CD14-positive monocyte (primary cell): ENCODE measurements at places on chromosomes 3 and 15.
A peak's percentile ranks its signal among the peaks of the same experiment; 100 is the strongest.

GRCh38 chr15:60831540-60831939, 352.6 kb upstream of the ICE2 start:
- no peak for DNase-seq

- peak; percentile 32 for DNase-seq
Measured at GRCh38 chr3:88180398-88180999, 30.7 kb downstream of the C3orf38 start.

DNA sequence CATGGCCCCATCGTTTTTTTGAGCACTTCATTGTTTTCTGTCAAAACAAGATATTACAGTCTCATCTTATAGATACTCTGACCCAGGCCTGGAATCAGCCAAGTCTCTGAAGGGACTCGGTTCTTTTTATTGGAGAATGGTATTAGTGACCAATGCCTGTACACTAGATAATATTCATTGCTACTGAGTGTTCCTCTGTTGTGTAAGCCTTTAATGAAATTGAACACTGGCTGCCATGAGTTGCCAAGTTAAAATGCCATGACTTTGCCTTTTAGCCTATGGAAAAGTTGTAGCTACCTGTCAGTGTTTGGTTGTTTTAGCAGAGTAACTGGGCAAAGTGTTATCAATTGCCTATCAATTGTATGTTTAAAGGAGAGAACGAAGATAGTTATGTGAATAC, 134.0 kb downstream of the AKAP13 start:
- no peak for DNase-seq

DNA sequence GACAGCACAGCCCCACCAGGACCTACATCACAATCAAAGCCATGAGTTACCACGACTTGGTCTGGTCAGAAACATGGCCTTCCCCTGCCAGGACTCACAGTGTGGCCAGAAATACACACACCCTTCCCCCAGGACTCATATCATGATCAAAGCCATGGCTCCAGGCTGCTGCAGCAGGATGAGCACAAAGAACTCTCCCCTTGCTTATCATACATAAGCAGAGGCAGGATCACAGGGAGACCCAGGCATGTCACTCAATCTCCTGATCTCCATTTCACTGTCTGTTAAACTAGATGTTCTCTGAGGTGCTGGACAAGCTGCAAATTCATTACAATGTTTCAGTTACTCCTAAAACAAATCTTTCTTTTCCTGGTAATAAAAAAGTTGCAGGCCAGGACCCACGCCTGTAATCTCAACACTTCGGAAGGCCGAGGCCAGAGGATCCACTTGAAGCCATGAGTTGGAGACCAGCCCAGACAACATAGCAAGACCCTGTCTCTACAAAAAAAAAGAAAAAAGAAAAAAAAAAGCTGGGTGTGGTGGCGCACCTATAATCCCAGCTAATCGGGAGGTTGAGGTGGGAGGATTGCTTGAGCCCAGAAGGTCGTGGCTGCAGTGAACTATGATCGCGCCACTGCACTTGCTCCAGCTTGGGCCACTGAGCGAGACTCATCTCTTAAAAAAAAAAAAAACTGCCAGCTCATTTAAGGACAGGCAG, 1.2 kb downstream of the PFKFB4 start:
- DNase-seq = no peak

GRCh38 chr3:132596816-132597433, at the start of gene ACKR4:
Gene ACKR4 (plus strand): TSS chr3:132597270. CDS start chr3:132600398, 3,128 bp downstream.
- DNase-seq = no peak

GRCh38 chr3:191329654-191330529, at the start of gene UTS2B:
Gene UTS2B (minus strand): TSS chr3:191330526. CDS start chr3:191282189, 48,337 bp downstream.
- peak; percentile 18 for DNase-seq

GRCh38 chr3:152321955-152322377, 53.2 kb downstream of the MBNL1 start:
- no peak for DNase-seq

- no peak for DNase-seq
Measured at GRCh38 chr15:74327756-74328155, 39.7 kb downstream of the CYP11A1 start.

GRCh38 chr15:89201465-89202005, 19.8 kb downstream of the RLBP1 start:
- DNase-seq = no peak

GRCh38 chr3:126664591-126665214, 9.8 kb upstream of the TXNRD3 start:
- DNase-seq = no peak

DNA sequence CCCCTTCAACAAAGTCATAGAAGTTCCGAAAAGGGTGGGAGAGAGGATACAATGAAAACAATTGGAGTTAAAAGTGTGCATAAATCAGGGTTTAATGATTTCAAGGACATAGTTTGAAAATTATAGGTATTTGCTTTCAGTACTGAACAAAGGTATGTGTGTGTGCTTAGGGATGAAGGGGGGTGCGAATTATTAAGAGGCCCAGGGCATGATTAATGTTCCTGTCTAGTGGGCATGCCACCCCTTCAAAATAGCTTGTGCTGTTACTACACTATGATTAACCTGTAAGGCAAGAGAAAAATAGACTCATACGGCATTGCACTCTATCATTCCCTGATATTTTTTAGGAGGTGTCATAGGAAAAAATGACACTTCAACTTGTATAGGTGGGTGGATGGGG, 731.6 kb downstream of the NAALADL2 start:
- DNase-seq = no peak

GRCh38 chr15:100571592-100572167, 30.3 kb downstream of the LINS1 start:
- DNase-seq = no peak

DNA sequence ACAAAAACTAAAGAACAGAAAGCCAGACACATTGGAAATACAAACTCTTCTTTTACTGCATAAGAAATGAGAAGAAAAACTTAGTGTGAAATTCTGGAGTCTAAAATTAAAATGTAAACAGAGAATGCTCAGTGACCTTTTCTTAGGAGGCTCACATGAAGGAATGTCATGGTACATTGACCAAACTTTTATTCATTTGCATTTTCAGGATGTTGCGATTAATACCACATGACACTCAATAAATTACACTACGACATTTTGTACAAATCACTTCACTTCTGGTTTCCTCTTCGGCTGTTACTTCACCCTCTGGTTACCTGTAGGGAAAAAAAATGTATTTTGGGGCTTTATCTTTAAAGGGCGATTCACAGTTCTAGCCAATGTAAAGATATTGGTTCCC, 56.4 kb upstream of the ACTC1 start:
- DNase-seq = no peak

DNA sequence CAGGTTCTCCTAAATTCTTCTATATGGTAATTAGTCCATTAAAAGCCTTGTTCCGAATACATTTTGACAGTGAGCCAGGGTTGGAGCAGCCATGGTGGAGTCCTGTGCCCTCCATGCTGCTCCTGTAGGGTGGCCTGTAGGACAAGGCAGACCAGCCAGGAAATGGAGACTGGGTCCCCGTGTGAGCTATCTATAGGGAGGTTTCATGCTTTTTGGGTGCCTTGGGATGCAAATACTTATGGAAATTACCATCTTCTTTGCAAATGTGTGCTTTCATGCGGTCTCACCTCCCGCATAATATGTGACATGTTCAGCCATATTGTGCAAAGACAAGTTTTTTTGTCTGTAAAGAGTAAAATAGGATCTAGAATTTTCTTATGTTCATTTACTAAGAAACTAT, 58.0 kb upstream of the FURIN start:
- no peak for DNase-seq

DNA sequence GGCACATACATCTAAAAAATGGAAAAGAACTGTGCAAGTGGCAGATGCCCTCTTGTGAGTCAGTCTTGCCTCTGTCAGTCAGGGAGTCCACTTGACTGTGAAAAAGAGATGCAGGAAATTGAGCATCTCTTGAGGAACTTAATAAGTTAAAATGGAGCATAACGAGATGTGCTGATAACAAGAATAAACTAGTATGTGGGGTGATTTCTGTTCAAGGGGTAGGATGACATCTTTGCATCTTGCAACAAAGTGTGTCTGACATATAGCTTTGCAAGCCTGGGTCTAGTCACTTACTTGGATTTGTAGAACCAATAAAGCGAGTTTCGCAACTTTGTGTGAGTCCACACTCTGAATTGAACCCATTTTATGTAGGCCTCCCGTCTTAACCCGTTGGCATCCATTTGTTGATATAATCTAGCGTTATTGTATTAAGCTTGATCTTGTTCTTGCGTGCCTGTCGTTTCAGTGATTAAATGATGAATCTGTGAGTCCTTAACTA, 2.2 kb downstream of the USP3 start:
- no peak for DNase-seq

- no peak for DNase-seq
Measured at GRCh38 chr3:173993299-173993698, 595.8 kb downstream of the NLGN1 start.

DNA sequence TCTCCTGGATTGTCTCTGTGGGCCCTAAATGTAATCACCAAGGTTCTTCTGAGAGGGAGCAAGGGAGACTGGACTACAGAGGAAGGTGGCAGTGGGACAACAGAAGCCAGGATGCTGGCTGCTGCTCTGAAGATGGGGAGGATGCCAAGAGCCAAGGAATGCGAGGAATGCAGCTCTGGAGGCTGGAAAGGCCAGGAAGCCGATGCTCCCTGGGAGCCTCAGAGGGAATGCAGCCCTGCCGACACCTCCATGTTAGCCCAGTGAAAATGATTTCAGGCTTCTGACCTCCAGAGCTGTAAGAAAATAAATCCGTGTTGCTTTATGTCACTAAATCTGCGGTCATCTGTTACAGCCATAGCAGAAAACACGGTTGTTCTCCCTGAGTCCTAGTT, 44.1 kb downstream of the UMPS start:
- no peak for DNase-seq

DNA sequence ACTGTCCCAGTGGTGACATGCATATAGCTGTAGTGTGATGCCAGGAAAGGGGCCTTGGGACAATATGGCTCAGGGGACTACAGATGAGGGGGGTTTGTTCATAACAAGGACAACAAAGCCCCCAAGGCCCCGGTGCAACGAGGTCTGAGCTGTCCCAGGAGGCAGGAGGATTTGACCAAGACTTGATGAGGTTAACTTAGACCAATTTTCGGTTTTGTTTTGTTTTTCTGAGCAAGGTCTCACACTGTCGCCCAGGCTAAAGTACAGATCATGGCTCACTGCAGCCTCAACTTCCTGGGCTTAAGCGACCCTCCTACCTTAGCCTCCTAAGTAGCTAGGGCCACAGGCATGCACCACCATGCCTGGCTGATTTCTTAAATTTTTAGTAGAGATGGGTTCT, 23.8 kb downstream of the EFCAB12 start:
- no peak for DNase-seq

DNA sequence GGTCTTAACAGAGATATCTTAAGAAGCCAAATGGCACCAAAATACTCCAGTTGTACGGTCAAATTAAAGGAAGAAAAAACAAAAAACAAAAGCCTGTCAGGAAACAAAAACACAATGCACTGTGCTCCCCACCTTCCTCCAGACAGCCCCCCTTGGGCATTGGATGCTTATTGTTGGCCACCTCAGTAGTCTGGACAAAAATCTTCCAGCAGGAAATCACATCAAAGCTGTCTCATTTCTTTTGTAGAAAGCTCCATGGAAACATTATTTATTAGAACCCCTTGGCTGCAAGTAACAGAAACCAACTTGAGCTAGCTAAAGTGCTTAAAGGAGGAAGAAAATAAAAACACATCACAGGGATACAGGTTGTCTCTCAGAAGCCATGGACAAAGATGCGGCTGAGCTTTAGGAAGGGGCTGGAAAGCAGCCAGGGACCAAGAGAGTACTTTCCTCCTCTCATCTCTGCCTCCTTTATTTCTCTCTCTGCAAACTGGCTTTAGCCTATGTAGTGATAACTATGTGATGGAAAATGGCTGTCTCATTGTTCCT, 651.5 kb upstream of the ADAMTS9 start:
- DNase-seq = no peak

- no peak for DNase-seq
Measured at GRCh38 chr3:12722226-12722625, 36.8 kb downstream of the TMEM40 start.

DNA sequence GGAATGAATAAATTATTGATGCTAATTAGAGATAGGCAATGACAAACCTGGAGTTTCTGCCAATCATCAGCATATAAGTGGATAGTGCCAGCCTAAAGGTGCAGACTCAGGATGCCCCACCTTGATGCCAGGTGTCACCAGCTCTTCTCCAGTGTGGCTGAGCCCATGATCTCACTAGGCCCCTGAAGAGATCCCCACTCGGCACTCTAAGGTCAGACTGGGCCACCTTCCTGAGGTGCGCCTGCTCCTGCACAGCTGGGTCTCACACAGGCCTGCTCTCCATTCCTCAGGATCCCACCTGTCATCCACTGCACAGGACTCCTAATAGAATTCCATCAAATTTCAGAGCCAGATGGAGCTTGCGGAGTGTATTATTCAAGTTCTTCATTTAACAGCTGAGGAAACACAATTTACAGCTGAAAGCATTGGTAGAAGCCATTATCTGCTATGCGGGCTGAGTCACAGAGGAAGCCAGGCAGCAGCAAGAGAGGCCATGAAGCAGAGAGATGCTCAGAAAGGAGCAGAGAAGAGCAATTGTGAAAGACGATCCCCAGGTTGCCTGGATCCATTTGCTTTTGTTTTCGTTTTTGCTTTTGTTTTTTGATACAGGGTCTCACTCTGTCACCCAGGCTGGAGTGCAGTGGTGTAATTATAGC, 25.1 kb upstream of the FSTL1 start:
- no peak for DNase-seq

DNA sequence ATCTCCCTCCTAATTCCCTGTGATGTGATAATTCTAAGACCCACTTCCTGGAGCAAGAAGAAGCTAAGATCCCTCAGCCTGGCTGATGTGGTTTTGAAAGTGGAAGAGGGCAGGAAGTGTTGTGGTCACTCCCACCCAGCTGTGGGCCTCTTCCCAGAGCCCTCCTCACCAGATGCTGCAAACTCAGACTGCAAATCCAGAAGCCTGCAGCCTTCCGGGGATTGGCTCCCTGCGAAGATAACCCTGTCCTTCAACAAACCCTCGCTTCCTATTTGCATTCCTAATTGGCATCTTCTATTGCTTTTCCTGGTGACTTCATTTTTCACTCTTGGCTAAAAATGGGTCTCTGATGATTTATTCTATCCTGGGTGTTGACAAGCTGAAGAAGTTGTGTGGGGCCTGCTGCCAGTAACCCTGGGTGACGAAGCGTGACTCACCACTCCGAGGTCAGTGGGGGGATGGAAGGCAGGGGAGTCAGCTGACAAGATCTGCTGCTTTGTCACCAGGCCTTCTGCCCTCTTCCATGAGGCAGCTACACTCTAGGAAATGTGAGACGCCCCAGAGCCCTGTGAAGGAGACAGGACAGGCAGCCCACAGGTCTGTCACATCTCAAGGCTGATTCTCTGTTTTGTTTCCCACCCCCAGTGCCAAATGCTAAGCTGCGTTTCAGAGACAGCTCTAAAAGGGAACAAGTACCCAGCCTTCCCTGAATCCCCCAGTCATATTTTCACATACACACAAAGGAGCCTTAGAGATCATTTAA, 99.7 kb upstream of the LIPC start:
- DNase-seq = peak; percentile 99

DNA sequence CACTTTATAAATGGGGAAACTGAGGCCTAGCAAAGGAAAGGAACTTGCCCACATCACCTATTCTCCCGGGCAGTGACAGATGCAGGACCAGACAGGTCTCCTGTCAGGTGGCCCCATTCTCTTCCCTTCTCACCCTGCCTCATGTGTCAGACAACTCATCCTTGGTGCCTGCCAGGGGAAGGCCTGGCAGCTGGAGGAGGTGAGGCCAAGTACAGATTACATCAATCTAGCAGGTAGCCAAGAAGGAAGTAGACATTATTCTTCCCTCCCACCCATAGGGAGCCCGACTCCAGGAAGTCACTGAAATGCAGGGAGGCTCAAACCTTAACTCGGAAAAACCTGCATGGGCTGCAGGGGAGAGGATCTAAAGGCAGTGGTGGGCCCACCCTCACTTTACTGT, 39.6 kb downstream of the DAPK2 start:
- no peak for DNase-seq
